ENCODE measurements at places on chromosomes 2 and 18. TPM values are rescaled to one million over a fixed set of nuclear protein-coding genes. Genes with fewer than 3 reads are reported as not detected.

- no peak for DNase-seq
These were observed 70.8 kb upstream of the ST8SIA3 start for GRCh38 chr18:57281519-57281918.

GRCh38 chr2:55030766-55031165, 19.5 kb downstream of the RTN4 start:
- no peak for DNase-seq

Gene SCYGR4
- total RNA-seq, result not detected

Gene CRYBA2
- 5.6 TPM for total RNA-seq

Gene RNASEH1
- total RNA-seq, result 7.4 TPM

Gene MARCHF4
- not detected for total RNA-seq

- DNase-seq, result no peak
These were observed 77.4 kb upstream of the PPP1CB start for GRCh38 chr2:28674062-28674712.

- DNase-seq, result no peak
These were observed 127.4 kb downstream of the CHST9 start for GRCh38 chr18:27057519-27058234.

- DNase-seq, result no peak
These were observed 147.3 kb upstream of the CYP1B1 start for GRCh38 chr2:38223256-38223655.

DNA sequence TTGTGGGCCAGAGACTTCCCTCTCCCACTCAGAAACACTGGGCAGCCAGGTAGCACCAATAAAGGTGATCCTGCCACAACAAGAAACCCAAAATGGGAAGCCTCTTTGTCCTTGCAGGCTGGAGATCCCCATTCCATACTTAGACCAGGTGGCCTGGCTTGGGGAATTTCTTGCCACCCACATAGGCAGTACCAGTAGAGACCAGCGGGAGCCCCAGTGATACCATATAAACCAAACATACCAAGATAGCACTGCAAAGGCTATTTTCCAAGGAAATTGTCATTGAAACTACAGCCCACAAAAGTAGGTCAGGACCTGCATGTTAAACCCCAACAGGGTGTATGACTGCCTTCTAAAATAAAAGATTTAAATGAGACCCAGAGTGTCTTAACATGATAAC, 171.6 kb downstream of the DIS3L2 start:
- no peak for DNase-seq

Gene SEMA4F
- total RNA-seq, result 5.7 TPM

Gene SSB
- total RNA-seq, result 31.8 TPM
